ENCODE measurements at places on chromosomes 5 and 9.
A peak's percentile ranks its signal among the peaks of the same experiment; 100 is the strongest.

DNA sequence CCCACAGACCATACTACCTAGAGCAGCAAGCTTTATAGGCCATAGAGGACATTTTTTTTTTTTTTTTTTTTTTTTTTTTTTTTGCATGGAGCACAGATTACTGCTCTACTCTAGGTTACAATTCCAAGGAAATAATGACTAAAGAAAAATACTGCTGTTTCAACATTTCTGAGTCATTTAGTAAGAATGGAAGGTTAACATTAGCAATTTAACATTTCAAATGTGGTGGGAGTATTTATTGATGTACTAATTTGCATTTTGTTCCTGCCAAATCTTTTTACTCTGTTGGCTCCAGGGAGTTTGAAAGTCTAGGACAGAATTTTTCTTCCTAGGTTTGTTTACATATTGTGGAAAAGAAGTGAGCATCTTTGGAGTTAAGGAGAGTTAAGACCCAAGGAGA lies 142.1 kb upstream of the CCDC152 start:
- DNase-seq = no peak

DNA sequence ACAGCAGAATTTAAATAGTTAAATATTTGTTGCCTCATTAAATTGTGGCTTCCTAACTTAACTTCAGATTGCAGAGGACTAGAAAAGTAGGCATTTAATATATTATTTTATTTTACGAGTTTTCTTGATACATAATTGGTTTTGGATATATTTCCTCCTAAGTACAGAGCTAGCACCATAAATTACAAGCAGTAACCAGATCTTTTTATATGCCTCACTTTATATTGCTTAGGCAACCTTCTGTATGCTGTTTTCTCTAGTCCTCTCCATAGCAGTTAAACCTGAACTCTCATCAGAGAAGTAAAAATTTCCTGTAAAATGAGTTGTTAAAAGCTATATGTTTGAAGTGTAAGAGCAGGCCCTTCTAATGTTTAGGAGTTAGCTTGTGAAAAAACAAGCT lies 144.2 kb downstream of the ZCCHC7 start:
- no peak for DNase-seq

DNA sequence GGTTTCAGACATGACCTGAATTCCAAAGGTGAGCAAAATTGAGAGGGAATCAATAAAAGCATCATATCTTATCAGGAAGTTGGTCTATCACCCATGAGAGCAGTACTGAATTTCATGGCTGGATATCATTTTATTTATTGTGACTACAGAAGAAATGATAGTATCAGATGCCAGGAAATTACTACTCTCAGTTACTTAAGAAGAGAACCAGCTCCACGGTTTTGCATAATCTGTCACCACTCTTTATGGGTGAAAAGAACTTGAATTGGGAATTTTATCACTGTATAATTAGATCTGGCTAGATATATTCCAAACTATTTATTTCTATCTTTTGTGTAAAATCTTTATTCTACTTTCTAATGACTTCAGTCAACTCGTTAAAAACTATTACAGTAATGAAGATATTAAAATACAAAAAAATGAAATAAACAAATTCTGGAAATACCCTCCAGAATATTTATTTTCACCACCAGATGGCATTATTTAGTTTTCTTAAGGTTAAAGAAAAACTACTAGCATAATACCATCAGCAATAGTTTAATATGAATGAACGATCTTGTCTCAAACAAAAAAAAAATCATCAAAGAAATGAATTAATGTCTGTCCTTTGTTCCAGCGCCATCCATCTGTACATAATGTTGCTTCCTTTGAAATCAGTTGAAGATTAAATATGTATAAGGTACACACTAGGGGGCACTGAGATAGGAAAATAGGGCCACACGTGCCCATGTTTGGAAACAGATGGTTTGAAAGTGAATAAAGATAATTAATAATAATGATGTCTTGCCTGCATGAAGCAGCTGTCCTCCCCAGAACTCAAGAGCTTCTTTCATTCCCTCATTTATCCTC lies 84.7 kb upstream of the SLCO6A1 start:
- no peak for DNase-seq

DNA sequence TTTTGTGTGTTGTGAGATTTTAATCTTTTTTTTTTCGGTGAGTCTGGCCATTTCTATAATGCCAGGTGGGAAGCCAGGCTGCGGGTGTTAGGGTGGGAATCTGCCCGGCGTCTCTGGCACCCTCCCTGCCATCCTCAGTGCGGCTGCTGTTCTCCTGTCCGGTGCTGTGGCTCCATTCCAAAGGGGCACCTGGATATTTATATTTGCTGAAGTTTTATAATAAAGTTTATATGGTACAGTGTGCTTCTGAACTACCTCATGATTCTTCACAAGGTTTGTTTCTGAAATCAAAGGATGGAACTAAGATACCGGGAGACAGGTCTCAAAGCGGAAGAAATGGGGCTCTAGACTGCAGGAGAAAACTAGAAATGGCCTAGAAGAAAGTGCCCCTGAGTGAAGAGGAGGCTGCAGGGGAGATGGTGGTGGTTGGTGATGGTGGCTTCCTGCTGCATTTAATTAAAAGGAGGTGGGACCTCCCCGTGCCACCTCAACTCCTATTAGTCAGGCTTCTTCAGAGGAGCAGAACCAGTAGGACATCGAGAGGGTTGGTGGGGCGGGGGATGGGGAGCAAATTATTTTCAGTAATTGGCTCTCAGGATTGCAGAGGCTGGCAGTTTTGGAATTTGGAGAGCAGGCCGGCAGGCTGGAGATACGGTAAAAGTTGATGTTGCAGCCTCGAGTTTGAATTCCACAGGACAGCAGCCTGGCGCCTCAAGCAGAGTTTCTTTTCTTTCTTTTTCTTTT lies 102.2 kb upstream of the ICE1 start:
- DNase-seq = no peak

DNA sequence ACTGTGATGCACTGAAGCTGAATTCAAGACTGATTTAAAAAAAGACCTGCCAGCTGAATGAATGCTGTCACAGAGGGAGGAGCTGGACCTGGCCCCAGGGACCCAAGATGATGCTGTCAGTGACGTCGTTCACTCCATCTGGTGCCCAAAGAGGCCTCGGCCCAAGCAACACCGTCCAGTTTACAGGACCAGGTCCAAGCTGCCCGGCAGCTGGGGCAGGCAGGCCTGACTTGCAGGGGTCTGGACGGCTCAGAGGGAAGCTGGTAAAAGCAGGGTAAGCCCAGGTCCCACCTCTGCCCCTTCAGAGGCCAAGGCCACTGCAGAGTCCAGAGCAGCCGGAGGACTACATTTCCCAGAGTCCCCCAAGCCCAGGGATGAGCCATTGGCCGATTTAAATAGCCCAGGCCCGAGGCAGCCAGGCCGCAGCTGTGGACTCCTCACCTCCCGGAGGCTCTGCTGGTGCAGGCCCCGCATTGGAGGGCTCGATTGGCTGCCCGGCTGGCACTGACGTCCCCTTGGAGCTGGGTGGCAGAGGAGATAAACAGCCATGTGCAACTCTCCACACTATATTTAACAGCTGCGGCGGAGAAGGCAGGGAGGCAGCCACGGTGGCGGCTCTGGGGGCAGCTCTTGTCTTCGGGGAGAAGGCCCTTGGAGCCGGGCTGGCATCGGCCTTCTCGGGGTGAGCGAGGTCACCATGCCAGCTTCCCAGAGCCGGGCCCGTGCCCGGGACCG lies at the start of gene PLPP7:
TSS of gene PLPP7 (plus strand) at position 423 of the 735 bp plus-strand sequence. CDS start at position 698, 275 bp downstream.
- DNase-seq = peak; percentile 69

GRCh38 chr5:53357439-53357838 lies 123.0 kb upstream of the FST start:
- DNase-seq = no peak

- peak; percentile 16 for DNase-seq
These were observed 48.7 kb upstream of the C5orf58 start for GRCh38 chr5:170183816-170184687.

DNA sequence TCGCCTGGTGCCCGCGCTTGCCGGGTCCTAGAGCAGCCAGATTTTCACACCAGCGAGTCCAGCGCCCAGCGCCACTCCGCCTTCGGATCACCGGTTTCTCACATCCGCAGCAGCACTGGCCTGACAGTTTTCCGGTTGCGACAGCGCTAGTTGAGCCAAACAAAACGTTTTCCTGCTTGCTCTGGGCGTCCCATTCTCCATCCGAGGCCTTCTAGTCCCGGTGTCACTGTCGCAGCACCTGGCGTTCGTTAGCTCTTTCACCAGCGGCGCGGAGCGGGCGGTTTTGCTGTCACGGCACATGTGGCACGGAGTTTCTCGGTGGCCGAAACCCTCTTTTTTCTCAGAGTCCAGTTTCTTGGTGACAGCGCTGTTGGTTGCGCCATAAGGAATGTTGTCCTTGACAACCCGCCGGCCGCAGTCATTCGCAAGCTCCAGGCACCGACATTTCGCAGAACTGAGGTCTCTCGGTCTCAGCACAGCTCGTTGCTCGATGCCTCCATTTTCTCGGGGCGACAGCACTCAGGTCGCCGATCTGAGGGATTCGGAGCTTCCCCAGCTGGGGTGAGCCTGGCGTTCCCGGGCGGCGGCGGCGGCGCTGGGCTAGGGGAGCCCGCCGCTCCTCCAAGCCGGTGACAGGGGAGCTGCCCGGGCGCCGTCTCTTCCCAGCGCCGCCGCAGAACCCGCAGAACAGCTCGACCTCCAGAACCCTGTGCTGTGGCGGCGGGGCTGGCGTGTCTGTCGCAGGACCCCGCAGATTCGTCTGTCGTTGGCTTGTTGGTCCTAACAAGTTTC lies 47.8 kb downstream of the ANXA2R start:
- peak; percentile 61 for DNase-seq

DNA sequence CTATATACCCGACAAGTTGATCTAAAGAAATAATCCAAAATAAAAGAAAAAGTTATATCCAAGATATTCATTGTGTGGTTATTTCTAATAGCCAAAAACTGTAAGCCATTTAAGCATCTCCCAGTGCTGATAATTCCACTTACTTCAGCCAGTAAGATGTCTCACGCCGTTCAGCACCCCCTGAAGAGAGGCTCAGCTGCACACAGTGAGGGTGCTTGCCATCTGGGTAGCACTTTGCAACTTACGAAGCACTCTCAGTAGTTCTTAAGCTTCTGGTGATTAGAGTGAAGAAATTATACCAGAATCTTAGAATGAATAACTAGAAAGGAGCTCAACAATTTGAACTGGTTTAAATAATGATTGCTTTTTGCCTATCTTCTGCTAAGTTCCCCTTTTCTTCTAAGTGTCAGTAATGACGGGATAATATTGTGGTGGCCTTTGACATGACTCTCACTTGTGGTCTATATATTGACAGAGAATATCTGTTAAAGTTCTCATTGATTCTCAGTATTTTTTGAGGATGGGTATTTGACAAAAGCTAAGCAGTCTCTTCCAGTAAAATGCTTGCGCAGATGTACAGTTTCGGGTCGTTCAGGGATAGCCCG lies 26.2 kb upstream of the LTC4S start:
- DNase-seq = no peak

GRCh38 chr5:142779163-142779840 lies 9.1 kb downstream of the ARHGAP26 start:
- DNase-seq = no peak

DNA sequence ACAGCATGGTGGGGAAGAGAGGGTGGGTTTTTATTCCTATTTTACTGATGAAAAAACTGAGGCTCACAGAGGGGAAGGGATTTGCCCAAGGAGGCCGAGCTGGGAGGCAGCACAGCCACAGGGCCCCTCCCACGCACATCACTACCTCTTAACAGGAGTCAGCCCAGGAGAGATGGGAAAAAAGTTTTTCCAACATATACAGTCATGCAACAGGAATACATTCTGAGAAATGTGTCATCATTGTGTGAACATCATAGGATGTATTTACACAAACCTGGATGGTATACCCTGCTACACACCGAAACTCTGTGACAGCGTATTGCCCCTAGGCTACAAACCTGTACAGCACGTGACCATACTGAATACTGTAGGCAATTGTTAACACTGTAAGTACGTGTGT lies 11.6 kb downstream of the TRAF1 start:
- no peak for DNase-seq

- DNase-seq = no peak
These were observed 422.7 kb downstream of the TLE1 start for GRCh38 chr9:81266674-81267073.

- DNase-seq = no peak
These were observed 30.3 kb upstream of the TIFAB start for GRCh38 chr5:135482381-135482933.
